ENCODE measurements at places on chromosomes 3 and 15. TPM values are rescaled to one million over a fixed set of nuclear protein-coding genes. Genes with fewer than 3 reads are reported as not detected.

The UNC13C gene
- 0.22 TPM for total RNA-seq

The UBXN7 gene
- 31.2 TPM for total RNA-seq

The ROBO2 gene
- 0.19 TPM for total RNA-seq

The ATP13A5 gene
- not detected for total RNA-seq

The COL6A5 gene
- not detected for total RNA-seq

The WDR93 gene
- total RNA-seq = not detected

The CPNE4 gene
- total RNA-seq = 17.9 TPM

The CLSTN2 gene
- total RNA-seq = 7.0 TPM

GRCh38 chr15:72887376-72887775 lies 103.8 kb upstream of the ADPGK start:
- no peak overlapping the region for H3K4me3 ChIP-seq
- no peak overlapping the region for H3K27ac ChIP-seq
- DNase-seq = no peak
- no peaks in the 10 kb centered on the region for H3K4me1 ChIP-seq
- H3K27me3 ChIP-seq = peaks cover 10% of the 10 kb centered on the region
- no peaks in the 10 kb centered on the region for H3K36me3 ChIP-seq

GRCh38 chr15:28110481-28110881 lies 11.4 kb upstream of the OCA2 start:
- H3K36me3 ChIP-seq = peaks cover 45% of the 10 kb centered on the region
- peaks cover 16% of the 10 kb centered on the region for H3K27me3 ChIP-seq
- no peak overlapping the region for H3K27ac ChIP-seq
- DNase-seq = no peak

DNA sequence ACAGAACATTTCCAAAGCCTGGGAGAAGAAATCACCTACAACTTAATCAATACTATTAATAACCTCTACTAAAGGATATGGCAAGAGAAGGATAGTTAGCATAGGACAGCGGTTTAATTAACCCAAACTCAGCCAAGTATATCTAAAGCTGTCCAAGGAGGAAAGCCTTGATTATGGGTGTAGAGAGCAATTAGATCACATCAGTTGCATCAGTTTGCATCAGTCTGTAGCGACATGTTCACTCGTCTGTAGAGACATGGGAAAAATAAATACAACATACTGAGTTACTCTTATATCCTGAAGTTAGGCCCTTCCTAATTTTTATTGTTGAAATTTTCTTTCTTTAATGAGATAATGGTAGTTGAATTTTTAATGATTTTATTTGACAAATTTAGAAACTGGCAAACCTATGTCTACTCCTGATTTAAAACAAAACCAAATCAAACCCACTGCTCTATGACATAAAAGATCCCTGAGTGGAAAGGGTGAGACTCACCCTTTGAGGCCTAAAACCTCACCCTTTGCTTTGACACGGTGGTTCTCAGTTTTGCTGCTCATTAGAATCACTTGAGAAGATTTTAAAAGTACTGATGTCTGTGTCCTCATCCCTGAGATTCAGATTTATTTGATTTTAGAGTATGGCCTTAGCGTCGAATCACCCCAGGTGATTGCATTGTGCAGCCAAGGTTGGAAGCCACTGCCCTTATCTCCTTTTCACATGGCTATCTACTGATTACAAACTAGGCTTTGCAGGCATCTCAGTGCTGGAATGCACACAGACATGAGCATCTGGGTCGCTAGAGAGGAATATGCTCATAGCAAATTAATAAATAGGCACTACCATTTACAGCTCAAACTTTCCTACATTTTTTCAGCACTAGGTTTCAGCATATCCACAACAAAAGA lies 2.8 kb upstream of the CLRN1 start:
- peaks cover 26% of the 10 kb centered on the region for H3K27me3 ChIP-seq
- no peaks in the 10 kb centered on the region for H3K36me3 ChIP-seq
- no peaks in the 10 kb centered on the region for H3K4me1 ChIP-seq
- no peak overlapping the region for H3K27ac ChIP-seq
- DNase-seq = no peak

- no peaks in the 10 kb centered on the region for H3K36me3 ChIP-seq
- peak; percentile 49 for DNase-seq
- peaks cover 4% of the 10 kb centered on the region for H3K4me1 ChIP-seq
- H3K4me3 ChIP-seq = no peak overlapping the region
- peaks cover 10% of the 10 kb centered on the region for H3K27me3 ChIP-seq
These were observed 1.4 kb upstream of the TMC3 start for GRCh38 chr15:81375461-81375860.

DNA sequence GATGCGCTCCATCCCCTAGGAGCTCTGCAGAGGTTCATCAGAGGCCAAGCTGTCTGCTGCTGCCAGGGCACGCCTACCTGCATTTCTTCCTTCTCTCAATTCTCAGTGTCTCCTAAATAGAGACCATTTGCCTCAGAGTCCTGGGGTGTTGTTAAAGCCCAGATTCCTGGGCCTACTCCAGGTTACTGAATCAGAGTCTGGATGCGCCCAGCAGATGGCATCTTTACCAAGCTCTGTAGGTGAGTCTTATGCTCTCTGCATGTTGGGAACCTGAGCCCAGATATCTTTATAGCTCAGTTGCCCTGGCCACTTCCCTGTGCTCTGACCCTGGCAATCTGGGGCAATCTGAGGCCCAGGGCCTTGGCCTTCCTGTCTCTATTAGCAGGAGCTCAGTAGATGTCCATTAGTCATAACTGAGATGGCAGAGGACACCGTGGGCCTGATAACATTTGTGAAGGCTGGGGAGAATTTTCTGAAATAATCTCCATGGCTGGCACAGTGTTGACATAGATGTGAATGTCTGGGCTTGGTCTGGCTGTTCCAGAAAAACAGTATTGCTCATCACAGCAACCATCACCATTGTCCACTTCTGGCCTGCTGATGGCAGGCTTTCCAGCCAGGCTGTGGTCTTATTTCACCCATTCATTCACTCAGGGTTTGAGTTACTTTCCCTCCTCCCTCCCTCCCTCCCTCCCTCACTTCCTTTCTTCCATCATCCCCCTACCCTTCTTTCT lies 13.3 kb upstream of the RBP1 start:
- no peaks in the 10 kb centered on the region for H3K4me1 ChIP-seq
- H3K27me3 ChIP-seq = no peaks in the 10 kb centered on the region
- H3K36me3 ChIP-seq = no peaks in the 10 kb centered on the region
- no peak for DNase-seq

DNA sequence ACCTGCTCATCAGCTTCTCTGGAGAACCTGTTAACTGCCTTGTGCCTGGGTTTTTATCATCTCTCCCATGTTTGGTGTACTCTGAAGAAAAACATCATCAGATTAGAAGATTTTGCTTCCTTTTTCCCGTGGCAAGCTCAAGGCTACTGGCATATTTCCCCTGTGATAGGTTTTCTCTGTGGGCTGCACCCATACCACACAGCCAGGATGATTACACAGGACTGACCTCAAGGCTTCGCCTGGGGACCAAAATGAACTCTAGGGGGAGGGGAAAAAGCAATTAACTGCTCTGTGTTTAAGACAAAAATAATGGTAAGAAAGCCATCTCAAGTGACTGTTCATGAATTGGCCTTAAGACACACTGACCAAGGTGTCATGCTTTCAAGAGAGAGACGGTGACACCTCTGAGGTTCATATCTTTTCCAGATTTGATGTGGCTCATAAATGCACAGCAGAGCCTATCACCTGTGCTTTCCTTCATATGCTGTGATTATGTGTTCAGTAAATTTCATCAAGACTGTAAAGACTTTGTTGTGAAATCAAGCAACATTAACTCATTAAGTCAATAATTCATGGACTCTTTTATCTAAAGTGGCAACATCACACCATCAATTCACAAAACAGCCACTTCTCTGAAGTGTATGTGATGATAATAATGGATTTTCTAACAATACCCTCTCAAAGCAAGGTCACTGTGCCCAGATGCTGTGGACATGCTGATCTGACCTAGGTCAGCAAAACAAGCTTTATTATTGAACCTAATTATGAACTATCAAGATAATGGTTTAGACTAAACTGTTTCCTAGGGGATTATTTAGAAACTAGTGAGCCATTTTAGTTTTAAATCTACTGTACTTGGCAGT lies 427.9 kb downstream of the WDR72 start:
- no peaks in the 10 kb centered on the region for H3K36me3 ChIP-seq
- DNase-seq = no peak
- H3K27me3 ChIP-seq = peaks cover 5% of the 10 kb centered on the region
- H3K27ac ChIP-seq = no peak overlapping the region

DNA sequence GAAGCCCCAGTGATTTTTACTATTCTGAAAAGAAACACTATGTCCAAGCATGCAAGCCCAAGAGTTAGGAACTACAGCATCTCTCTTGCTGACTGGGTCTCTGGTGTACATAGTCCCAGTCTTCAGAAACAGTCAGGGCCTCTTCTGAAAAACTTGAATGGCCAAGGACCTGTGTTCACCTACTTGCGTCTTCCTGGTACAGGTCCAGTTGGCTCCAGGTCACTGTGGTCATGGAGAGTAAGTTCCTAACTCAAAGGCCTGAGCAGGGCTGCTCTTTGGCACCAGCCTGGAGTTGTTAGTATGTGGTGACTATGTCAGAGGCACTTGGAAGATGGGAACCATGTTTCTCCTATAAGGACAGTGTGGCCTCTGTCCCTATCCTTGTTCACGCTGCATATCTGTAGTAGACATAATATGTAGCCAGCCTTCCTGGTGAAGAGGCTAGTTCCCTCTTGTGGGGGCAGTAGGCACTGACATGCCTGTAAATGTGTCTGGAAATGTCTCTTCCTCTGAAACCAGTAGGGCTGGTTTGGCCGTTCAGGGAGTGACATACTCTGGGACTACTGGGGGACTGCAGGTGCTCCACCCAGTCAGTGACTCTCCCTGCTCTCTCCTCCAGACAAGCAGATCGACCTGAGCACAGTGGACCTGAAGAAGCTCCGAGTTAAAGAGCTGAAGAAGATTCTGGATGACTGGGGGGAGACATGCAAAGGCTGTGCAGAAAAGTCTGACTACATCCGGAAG lies 2.6 kb upstream of the RBM15B start:
- no peaks in the 10 kb centered on the region for H3K27me3 ChIP-seq
- peaks cover 42% of the 10 kb centered on the region for H3K36me3 ChIP-seq
- DNase-seq = no peak
- H3K4me3 ChIP-seq = no peak overlapping the region

GRCh38 chr3:116331380-116331779 lies 113.9 kb downstream of the LSAMP start:
- H3K4me3 ChIP-seq = no peak overlapping the region
- H3K27ac ChIP-seq = no peak overlapping the region
- no peaks in the 10 kb centered on the region for H3K27me3 ChIP-seq
- H3K4me1 ChIP-seq = no peaks in the 10 kb centered on the region
- DNase-seq = no peak

GRCh38 chr15:60021589-60022378 lies 17.7 kb downstream of the FOXB1 start:
- DNase-seq = no peak
- H3K4me3 ChIP-seq = no peak overlapping the region
- H3K4me1 ChIP-seq = no peaks in the 10 kb centered on the region
- no peak overlapping the region for H3K27ac ChIP-seq
- peaks cover 95% of the 10 kb centered on the region for H3K27me3 ChIP-seq

- peak overlapping the region; percentile 69 for H3K27ac ChIP-seq
- no peak for DNase-seq
- no peaks in the 10 kb centered on the region for H3K36me3 ChIP-seq
- peak overlapping the region; percentile 53 for H3K4me3 ChIP-seq
- H3K4me1 ChIP-seq = peaks cover 79% of the 10 kb centered on the region
These were observed 54.5 kb downstream of the PSMD6 start for GRCh38 chr3:63968612-63969350.

DNA sequence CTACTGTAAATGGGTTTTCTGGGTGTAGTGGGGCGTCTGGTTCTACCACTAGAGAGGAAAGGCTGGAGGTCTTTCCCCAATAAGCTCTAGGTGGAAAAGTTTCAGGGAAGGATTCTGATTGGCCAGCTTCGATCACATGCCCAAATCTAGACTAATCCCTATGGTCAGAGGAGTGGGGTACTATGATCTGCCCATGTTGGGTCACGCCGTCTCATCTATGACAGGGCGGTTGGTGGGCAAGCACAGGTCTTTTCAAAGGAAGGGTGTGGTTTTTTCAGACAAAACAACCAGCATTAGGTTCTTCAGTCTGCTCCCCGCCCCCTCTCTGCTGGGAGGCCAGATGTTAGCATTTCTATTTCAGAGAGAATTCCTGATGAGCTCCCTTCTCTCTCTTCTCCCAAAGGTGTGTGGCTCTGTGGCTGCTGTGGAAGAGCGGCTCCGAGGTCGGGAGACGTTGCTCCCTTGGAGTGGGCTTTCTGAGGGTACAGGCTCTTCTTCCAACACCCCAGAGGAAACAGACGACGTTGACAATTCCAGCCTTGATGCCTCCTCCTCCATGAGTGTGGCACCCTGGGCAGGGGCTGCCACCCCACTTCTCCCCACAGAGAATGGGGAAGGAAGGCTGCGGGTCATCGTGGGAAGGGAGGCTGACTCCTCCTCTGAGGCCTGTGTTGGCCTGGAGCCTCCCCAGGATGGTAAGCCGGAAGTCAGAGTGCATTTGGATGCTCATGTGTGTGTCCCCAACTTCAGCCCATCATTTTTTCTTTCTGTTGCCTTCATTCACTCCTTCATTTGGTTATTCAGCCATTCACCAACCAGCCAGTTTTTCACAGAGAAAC lies 9.7 kb upstream of the TATDN2 start:
- no peaks in the 10 kb centered on the region for H3K27me3 ChIP-seq
- H3K36me3 ChIP-seq = peaks cover 19% of the 10 kb centered on the region

GRCh38 chr15:54312528-54312927 lies 334.3 kb downstream of the UNC13C start:
- H3K36me3 ChIP-seq = no peaks in the 10 kb centered on the region
- H3K4me3 ChIP-seq = no peak overlapping the region
- no peak for DNase-seq
- H3K4me1 ChIP-seq = no peaks in the 10 kb centered on the region

- DNase-seq = no peak
- H3K4me1 ChIP-seq = no peaks in the 10 kb centered on the region
- H3K27me3 ChIP-seq = no peaks in the 10 kb centered on the region
- H3K36me3 ChIP-seq = no peaks in the 10 kb centered on the region
- no peak overlapping the region for H3K4me3 ChIP-seq
These were observed 64.9 kb upstream of the RBMS3 start for GRCh38 chr3:29215948-29216347.

Data from left ventricle myocardium inferior (tissue), 1 donor.